Astrocyte (in vitro differentiated cells and primary cell): ENCODE measurements at places on chromosomes 4 and X. TPM values are rescaled to one million over a fixed set of nuclear protein-coding genes. Genes with fewer than 3 reads are reported as not detected.
A peak's percentile ranks its signal among the peaks of the same experiment; 100 is the strongest.

Gene FRMD7
- total RNA-seq: 0.09 TPM in 1 of 2 replicates, not detected in the other

DNA sequence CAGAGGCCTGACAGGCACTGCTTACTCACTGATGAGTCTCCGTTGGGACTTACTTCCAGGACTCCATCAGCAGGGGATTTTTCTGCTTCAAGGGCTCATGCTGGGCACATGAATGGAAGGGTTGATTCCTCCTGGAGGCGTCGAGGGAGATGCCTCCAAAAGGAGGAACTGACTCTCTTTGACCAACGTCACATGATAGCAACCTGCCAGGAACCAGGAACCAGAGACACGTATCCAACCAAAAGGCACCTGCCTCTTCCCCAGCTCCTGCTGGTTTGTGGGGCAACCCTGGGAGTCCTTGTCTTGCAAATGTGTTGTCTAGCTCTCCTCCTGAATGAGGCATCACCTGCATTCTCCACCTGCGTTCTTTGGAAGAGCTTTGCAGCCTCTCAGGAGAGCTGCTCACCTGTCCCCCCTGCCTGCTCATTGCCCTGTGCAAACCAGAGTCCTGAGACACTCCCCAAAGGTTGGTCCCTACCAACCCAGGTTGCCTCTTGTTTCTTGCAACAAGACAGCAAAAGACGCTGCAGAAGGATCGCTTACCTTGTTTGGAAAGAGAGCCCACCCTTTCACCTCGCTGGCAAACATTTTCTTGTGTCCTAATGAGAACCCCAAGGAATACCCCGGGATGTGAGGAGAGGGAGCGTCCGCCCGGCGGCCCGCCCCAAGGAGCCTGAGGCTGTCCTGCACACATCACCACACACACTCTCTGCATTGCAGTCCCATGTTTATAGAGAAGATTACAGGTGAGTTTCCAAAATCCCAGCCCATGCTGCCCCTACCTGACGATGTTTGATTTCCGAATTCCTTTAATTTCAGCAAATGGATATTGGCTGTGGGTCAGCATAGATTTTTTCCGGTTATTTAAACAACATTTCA is 30.5 kb upstream of the SHOX start:
- DNase-seq: no peak

Gene MND1
- 1.00 and 1.0 TPM in 2 replicates for total RNA-seq

GRCh38 chr4:184250795-184251669 is 33.4 kb upstream of the ENPP6 start:
- DNase-seq: peak; percentile 6

DNA sequence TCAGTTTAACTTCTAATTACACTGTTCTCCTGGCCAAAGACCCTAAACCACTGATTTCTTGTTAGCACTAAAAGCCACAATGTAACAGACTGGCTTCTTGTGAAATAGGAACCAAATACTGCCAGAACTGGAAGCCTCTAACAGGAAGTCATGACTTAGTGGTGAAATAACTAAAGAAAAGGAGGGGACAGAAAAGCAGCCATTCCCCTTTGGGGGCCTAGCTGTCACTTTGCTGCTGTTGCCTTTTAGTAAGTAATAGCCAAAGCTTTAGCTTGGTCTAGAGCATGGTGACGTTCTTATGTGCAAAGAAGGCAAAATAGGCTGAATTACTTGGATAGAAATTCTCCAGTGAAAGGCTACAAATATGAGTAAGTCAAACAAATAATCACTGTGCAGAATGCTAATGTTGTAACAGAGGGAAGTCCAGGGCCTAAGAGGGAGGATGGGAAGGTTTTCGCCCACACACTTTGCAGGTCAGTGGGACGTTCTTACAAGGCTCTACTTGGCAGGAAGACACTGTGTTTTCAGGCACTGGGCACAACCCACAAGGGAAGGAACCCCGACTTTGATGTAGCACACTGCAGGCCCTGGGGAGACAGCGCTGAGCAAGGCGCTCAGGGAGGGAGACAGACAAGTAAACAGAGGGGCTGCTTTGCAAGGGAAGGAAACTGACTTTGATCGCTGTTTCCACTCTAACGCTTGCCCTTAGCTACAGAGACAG is 16.7 kb downstream of the GAB3 start:
- DNase-seq: peak; percentile 73

- no peak for DNase-seq
Measured at GRCh38 chr4:172124656-172125308, 311.6 kb downstream of the GALNTL6 start.

Gene ZNF718
- 6.8 and 7.7 TPM in 2 replicates for total RNA-seq

DNA sequence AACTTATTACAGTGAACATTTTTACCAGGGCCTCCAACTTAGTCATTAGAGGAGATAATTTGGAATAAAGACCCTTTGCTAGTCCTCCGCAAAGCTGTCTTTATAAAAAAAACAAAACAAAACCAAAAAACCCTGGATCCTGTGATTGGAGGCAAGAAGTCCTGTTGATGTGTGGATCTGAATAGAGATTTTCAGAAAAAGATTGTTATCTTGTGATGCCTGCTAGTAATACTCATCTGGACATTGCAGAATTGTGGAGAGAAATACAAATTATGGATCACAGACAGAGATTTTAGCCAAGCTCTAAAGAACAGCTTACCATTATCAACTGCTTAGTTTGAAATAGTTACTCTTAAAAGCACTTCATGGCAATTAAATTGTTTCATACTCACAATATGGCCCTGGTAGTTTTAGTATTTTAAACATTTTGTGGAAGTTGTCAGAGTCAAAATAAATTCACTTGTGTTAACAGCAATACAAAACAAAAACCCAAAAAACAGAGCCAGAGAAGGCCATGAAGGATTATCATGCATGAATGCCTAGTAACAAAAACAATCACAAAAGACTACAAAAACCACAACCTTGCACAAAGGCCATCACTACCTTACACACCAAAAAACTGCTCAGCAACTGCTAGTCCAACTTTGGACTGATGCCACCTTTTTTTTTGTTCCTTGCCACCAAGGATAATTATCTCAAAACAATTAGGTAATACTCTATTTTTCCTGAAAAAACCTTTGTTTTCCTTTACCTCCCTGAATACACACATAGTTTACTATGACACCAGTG is 514.5 kb upstream of the SLIT2 start:
- DNase-seq: peak; percentile 6

GRCh38 chrX:19718642-19719041 is 168.8 kb downstream of the SH3KBP1 start:
- no peak for DNase-seq
